ENCODE measurements at places on chromosomes 7 and 10.

DNA sequence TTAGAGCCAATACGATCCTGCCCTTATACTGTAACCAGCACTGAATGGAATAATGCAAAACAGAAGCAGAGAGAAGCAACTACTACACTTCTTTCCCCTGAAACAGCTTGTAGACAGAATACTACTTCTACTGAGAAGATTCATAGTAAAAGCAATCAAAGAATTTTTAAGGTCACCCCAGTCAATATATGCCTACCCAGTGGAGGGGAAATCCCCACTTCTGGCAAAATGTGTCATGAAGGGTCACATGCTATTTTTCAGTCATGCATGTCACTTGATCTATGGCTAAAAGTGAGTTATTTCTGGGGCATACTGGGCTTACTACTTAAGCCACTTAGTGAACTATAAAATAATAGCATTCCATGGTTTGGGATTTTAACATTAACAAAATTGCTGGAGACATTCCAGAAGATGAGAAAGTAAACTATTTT is 25.6 kb downstream of the IRF5 start:
- no peak for DNase-seq

GRCh38 chr7:87628780-87629569 is 777 bp downstream of the RUNDC3B start:
- DNase-seq = no peak

- peak; percentile 60 for DNase-seq
Observed at GRCh38 chr7:44291066-44291732, 34.2 kb downstream of the CAMK2B start.

- peak; percentile 3 for DNase-seq
Observed at GRCh38 chr7:87709258-87709657, 81.1 kb downstream of the RUNDC3B start.

DNA sequence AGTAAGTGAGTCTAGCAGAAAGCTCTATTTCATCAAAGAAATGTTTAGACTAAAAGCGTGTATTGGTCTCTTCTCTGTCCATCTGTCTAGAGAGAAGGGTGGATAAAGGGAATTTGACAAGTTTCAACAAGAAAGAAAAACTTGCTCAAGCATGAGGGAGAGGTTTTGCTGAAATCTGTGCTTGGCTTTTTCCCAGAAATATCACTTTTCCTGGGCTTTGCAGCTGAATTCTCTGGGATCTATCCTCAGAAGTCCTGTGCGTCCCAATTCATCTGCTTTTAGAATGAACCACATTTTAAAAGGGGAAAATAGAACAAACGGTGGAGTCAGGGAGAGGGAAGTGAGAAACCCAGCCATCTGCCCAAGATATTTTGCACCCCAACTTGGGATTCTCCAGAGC is 59.6 kb upstream of the CELF2 start:
- no peak for DNase-seq

GRCh38 chr7:1057416-1058291 is 13.3 kb downstream of the GPR146 start:
- no peak for DNase-seq
